ENCODE measurements at places on chromosomes 12 and 14.

- DNase-seq: no peak
Measured at GRCh38 chr14:68392393-68393141, 400.3 kb downstream of the ZFP36L1 start.

DNA sequence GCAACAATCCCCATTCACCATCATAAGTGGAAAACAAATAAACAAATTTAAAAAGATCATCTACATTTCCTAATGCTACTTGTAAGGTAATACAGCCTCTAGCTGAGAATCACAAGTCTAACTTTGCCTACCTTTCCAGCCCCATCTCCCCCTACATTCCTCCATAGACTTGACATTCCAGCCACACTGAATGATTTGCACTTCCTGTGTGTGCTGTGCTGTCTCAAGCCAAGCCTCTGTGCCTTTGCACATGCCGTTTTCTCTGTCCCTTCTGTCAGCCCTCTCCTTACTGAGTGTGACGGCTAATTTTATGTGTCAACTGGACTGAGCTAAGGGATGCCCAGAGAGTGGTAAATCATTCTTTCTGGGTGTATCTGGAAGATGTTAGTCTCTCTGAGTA lies 82.4 kb upstream of the MBIP start:
- no peak for DNase-seq

- no peak for DNase-seq
Measured at GRCh38 chr14:54839701-54840119, 62.9 kb downstream of the GCH1 start.

GRCh38 chr14:22010545-22011252 lies 337.1 kb upstream of the OR4E1 start:
- DNase-seq: no peak

GRCh38 chr12:117502633-117503032 lies 141.2 kb upstream of the NOS1 start:
- no peak for DNase-seq

DNA sequence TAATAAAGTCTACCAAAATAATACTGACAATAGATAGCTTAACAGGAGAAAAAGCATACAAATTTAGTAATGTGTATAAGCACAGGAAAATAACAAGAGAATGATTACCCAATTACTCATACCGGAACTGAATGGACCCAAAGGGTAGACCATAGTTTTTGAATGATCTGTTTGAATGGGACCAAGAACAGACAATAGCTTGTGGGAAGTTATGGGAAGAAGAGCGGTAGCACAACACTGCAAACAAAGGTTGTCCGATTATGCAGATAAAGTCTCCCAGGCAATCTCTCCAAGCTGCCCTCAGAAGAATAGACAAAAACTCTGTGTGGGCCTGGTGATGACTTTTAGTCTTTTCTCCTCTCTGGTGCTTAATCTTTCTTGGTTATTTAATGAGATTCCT lies 96.6 kb upstream of the NEDD1 start:
- no peak for DNase-seq

- no peak for DNase-seq
Measured at GRCh38 chr12:54340846-54341245, 15.9 kb downstream of the COPZ1 start.

DNA sequence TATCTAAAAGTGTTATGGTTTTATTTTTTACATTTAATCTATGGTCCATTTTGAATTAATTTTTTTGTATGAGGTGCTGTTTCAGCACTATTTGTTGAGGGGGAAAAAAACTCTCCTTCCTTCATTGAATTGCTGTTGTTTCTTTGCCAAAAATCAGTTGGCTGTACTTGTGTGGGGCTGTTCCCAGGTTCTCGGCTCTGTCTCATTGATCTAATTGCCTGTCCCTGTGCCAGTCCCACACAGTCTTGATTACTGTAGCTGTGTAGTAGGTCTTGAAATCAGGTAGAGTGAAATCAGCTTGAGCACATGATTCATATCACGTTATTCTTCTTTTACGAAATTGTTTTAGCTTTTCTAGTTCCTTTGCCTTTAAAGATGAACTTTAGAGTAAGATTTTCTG lies 109.7 kb downstream of the ADGRD1 start:
- DNase-seq: no peak

- no peak for DNase-seq
Measured at GRCh38 chr12:9378430-9378835, 170.2 kb upstream of the PZP start.

- DNase-seq: no peak
Measured at GRCh38 chr14:100159865-100160533, 554 bp upstream of the DEGS2 start.

DNA sequence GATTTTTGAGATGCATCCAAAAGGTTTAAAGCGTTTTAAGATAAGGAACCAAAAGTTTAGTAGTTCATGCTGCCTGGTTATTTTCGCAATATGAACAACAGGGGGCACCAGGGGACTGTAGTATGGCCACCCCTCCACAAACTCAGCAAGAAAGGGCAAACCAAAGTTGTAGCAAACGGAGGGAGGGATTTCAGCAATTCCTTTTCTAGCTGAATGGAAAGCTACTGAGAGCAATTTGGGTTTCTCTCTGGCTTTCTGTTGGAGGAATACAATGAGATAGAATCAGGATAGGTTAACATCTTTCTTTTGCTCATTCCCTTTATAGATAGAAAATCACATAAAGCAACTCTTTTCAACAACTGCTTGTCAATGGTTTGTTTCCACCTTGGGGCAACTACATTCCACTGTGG lies 62.5 kb downstream of the DRAM1 start:
- peak; percentile 3 for DNase-seq

DNA sequence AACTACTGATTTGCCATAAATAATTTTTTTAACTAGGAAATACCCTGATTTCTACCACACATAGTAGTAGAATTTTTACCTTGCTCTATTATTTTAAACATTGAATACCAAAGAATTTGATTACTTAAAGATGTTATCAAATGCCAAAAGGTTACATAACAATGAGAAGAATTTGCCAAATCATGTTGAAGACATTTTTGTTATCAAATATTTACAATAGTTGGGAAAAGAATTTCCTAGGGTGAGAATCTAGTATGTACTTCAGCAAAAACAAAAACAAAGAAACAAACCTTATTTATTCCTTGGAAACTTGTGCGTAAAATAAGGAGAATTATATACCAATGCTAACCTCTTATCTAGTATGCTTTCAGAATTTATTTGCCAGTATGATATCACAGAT lies 107.2 kb downstream of the SCAF11 start:
- DNase-seq: no peak

DNA sequence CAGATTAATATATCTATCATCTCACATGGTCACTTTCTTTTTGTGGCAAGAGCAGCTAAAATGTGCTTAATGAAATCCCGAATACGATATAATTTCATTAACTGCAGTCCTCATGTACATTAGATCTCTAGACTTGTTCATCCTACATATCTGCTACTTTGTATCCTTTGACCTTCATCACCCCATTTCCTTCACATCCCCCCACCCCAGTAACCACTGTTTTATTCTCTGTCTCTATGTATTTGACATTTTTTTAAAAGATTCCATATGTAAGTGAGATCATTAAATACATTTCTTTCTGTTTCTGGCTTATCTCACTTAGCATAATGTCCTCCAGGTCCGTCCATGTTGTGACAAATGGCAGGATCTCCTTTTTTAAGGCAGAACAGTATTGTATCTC lies 23.0 kb upstream of the ST8SIA1 start:
- DNase-seq: no peak

DNA sequence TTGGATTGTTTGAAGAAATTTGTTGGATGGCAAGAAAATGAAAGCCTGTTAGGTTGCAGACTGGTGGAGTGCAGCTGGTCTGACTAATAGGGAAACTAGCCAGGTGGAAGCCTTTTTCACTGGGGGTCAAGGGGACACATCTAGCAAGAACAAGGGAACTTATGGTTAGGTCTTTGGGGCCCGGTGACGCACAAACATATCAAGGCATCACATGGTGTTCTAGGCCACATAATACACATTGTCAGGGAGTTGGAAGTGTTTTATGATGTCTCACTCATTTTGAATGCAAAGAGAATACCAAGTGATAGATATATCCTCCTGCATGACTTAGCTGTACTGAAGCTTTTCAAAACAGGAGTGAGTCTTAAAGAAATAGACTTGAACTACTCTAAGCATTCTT lies 351.2 kb downstream of the KCNH5 start:
- DNase-seq: no peak

GRCh38 chr12:9342614-9343353 lies 134.6 kb upstream of the PZP start:
- no peak for DNase-seq

GRCh38 chr12:49872381-49872780 lies 29.5 kb upstream of the BCDIN3D start:
- DNase-seq: no peak

DNA sequence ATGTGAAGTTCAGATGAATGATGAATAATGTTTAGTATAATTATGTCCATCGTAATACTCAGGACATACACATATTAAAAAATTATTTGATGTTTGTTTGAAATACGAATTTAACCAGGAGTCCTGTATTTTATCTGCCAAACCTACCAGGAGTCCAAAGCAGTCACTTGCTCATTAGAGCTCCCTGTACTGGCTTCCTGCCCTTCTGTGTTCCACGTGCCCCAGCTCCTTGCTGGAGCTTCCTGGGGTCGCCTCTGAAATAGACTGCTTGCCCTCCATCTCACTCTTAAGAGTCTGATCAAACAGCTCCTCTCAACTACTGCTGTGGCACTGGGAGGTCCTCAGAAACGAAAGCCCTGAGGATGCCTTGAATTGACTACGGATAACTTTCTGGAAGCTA lies 87.3 kb upstream of the DHRS4 start:
- DNase-seq: no peak

DNA sequence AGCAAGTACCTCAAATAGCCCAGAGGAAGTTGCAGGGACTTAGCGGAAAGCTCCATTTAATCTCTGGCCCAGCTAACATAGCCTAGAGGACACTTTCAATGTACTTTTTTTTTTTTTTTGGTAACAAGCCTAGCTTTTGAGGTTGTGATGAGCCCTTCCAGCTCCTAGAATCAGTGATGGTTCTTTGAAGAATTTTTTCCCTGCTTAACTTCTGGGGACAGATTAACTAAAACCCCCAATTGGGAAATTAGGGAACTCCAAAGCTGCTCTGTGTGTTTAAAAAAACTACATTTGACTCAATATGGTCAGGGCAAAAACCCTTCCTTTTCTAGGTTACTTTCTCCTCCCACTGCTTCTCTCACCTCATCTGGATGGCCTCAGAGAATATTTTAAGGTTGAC lies 23.9 kb upstream of the ITGA5 start:
- DNase-seq: no peak

DNA sequence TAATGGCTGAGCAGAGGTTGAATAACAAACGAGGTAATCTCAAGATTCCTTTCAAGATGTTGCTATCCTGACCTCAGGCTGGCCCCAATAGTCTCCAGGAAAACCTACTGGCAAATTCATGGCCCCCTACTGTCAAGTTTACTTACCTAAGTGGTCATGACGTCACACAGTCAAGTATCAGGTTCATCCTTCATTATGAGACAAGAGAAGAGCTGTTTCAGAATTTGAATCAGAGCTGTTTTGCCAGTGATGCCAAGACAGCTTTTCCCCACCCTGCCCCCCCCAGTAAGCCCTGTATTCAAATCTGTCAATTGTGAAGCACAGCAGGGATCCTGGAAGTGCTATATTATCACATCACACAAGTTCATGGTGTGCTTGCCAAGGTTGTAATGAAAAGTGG lies 509.6 kb downstream of the NOVA1 start:
- no peak for DNase-seq

Measured in NK-92 treated with Interleukin-12 subunit alpha and Interleukin-12 subunit beta, amount 100 ng/mL, for 24 hours (cell line).